AG20443 (cell line): ENCODE measurements at places on chromosomes 7 and 10.

DNA sequence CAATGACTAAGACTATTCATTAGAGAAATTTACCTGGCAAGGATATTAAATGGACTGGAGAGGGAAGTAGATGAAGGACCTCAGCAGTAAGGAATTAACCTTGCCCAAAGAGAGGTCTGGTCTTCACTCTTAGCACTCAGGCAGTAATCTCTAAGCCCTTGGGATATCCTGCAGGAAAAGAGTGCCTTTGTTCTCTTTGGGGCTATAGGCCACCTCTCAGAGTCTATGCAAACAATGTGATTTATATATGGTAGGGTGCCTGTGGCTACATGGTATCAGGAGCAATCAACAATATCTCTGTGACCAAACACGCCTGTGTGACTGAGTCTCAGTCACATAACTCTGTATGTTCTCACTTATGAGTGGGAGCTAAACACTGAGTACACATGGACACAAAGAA, 154.7 kb upstream of the CDK1 start:
- DNase-seq: no peak

GRCh38 chr10:110110338-110110737, 97.1 kb upstream of the MXI1 start:
- DNase-seq: no peak

DNA sequence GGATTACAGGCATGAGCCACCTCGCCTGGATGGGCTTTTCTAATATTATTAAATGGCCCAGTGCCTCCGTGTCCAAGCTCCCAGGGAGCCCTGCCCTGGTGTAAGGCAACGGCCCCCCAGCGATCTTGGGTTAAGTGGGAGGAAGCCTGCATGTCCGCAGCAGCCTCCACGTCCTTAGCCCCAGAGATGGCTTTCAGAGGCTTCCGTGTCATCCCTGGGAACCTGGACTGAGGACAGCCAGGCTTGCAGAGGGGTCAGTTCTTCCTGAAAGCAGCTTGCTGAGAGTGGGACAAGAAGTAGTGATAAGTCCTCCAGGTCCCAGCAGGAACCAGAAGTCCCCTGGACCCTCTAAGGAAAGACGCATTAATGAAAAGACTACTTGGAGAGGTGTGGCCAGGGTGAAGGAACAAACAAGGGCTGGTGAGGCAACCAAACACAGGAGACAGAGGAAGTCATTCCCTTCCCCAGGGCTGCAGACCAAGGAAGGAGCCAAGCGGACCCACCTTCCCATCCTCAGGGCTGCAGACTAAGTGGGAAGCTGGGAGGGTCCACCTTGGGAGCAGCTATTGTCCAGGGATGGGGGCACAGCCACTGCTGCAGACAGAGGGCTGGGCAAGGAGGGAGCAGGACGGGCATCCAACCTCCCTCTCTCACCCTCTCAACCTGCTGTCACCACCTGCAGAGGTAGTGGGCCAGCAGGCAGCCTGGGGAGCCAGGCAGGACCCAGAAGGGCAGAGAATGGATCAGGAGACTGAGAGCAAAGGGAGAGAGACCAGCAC, 13.0 kb upstream of the INSIG1 start:
- DNase-seq: no peak

GRCh38 chr7:130831817-130832481, 97.9 kb upstream of the KLF14 start:
- peak; percentile 61 for DNase-seq

GRCh38 chr10:97771055-97771891, 526 bp downstream of the SFRP5 start:
- DNase-seq: peak; percentile 63

DNA sequence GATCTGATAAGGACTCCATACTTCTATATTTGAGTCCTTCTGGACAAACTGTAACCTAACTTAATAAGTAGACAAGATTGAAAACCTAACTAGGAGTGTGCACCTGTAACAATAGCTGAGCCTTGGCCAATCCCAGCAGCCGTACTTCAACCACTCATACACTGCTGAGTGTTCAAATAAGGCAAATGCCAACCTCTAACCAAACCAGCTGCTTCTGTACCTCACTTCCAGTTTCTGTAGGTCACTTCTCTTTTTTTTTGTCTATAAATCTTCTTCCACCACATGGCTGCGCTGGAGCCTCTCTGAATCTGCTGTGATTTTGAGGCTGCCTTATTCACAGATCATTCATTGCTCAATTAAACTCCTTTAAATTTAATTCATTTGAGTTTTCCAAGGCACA, 753.2 kb downstream of the DNAJB9 start:
- no peak for DNase-seq

DNA sequence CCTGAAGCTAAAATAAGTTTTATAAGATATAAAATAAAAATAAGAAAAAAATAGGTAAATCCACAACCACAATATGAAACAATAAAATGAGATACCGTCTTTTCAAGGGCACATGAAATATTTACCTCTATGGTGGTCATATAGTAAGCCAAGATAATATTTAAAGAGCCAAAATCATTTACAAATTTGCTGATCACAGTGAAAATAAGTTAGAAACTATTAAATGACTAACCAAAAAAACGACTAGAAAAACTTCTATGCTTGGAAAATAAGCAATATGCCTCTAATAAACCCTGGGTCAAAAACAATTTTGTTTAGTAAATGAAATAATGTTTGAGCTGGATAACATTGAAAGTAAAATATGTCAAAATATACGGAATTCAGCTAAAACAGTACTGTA, 535.2 kb downstream of the GRID1 start:
- no peak for DNase-seq

GRCh38 chr10:102605712-102606111, 38.6 kb upstream of the TRIM8 start:
- peak; percentile 51 for DNase-seq

- no peak for DNase-seq
Measured at GRCh38 chr10:60978287-60979115, 34.5 kb upstream of the RHOBTB1 start.

DNA sequence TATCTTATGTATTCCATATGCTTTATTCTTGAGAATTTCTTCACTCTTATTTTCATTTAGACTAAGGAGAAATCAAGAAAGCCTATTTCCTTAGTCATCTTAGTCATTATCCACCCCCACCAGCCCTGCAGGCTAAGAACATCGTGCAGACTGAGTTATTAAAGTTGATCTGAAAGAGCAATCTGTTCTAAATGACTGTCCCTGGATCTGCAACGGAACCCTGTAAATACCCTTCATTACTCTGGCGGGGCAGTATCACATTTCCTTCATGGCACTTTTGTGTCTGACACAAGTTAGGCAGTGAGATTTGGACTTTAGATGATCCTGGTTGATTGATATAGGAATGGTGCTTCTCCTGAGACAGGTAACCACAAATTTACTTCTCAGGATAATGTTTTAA, 3.5 kb upstream of the MYPN start:
- peak; percentile 64 for DNase-seq

- DNase-seq: no peak
Measured at GRCh38 chr7:101562531-101563197, 66.4 kb downstream of the MYL10 start.

DNA sequence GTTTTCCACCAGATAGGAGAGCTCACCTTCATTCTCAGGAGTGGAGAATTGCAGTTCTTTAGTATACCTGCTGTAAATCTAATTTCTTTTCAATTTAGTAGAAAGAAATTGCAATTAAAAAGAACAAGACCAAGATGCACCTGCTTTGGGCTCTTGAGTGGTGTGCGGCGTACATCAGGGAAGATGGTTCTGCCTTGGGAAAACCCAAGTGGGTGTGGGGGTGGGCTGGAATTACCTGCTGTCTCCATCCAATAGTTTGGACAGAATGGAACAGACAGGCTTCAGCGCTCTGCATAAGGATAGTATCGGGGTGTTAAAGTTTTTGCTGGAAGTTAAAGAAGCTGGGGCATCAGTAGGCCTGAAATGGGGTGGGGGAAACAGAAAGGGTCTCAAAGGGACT, 7.2 kb upstream of the ADCY1 start:
- no peak for DNase-seq

DNA sequence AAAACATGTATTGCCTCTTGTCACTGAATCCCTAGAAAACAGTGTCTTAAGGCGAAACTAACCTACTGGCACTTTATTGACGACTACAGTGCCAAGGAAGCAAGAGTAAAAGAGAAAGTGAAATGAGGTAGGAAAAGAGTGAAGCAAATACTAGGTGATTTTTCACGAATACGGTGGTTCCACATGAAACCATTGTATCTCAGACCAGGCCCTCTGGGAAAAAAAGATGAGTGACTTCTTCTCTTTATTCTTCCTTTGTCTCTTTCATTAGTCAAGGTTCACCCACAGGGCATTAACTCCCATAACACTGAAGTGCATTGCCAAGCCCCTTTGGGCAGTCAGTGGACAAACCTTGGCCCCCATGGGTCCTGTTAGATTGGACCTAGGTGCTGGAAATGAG, 16.2 kb upstream of the MACC1 start:
- no peak for DNase-seq

- DNase-seq: peak; percentile 88
Measured at GRCh38 chr7:98284335-98285036, 3.0 kb downstream of the BRI3 start.
